ENCODE measurements at places on chromosomes 1 and 21. TPM values are rescaled to one million over a fixed set of nuclear protein-coding genes. Genes with fewer than 3 reads are reported as not detected.
A peak's percentile ranks its signal among the peaks of the same experiment; 100 is the strongest.

The GPBP1L1 gene
- total RNA-seq, result 127 TPM

The PPIAL4G gene
- total RNA-seq, result not detected

The RRP15 gene
- total RNA-seq, result 44.0 TPM

The ANP32E gene
- total RNA-seq, result 101 TPM

The CD1C gene
- not detected for total RNA-seq

The PLA2G4A gene
- 29.8 TPM for total RNA-seq

The CALML6 gene
- 0.59 TPM for total RNA-seq

The CELA2B gene
- not detected for total RNA-seq

The BCL10 gene
- total RNA-seq, result 57.7 TPM

The IL24 gene
- not detected for total RNA-seq

The CAPN8 gene
- total RNA-seq, result 158 TPM

The TGFB2 gene
- total RNA-seq, result 32.2 TPM

The ZBTB8A gene
- 4.7 TPM for total RNA-seq

The BSND gene
- total RNA-seq, result not detected

The GABPA gene
- 11.1 TPM for total RNA-seq

The MYOM3 gene
- 1.0 TPM for total RNA-seq

The ITGB3BP gene
- total RNA-seq, result 52.1 TPM

The CRB1 gene
- total RNA-seq, result not detected

DNA sequence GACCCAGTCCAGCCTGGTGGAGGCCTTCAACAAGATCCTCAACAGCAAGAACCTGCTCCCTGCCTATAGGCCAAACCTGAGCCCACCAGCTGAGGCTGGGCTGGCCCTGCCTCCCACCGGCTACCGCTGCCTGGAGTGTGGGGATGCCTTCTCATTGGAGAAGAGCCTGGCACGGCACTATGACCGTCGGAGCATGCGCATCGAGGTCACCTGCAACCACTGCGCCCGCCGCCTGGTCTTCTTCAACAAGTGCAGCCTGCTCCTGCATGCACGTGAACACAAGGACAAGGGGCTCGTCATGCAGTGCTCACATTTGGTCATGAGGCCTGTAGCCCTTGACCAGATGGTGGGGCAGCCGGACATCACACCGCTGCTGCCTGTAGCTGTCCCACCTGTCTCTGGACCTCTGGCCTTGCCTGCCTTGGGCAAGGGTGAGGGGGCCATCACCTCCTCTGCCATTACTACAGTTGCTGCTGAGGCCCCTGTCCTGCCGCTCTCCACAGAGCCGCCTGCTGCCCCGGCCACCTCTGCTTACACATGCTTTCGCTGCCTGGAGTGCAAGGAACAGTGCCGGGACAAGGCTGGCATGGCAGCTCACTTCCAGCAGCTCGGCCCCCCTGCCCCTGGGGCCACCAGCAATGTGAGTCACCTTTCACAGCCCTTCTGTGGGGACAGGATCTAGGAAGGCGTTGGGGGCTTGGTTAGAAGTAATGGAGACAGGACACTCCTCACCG lies 5.8 kb downstream of the ZNF687 start:
- no peak for DNase-seq

DNA sequence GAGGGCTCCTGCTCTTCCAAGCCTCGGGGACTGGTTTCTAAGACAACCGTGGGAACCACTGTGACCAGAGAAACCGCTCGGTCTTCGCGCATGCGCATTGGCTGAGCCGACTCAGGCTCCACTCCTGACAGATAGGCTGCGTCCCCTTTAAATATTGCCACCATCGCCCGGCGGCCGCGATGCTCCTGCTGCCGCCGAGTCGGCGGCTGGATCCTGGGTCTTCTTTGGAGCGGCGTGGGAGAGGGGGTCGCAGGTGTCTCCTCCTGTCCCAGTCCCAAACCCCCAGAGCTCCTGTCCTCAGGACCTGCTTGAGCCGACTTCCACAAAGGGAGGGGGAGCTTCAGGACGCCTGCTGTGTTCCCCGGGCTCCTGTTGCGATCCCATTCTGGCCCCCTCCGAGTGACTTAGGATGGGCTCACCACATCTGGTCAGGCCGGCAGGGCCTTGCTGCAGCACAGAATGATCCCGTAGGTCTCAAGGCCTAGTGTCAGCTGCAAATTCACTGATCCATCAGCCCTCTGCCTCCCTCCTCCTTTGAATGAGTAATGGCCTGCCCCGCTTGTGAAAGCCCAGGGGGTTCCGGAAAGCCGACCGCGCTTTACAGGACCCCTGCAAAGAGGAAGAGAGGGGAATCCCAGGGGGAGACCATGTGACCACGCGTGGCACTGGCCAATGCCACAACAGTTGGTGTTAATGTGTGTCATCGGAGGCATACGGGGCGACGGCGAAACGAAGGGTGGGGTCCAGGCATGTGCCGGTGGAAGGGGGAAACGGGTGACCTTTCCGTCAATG lies 683.2 kb upstream of the TPTE start:
- DNase-seq, result no peak

- DNase-seq, result peak; percentile 68
Observed at GRCh38 chr1:38527373-38527966, 332.1 kb downstream of the RRAGC start.

GRCh38 chr1:224851848-224852261 lies 77.6 kb upstream of the DNAH14 start:
- DNase-seq, result no peak

- no peak for DNase-seq
Observed at GRCh38 chr1:114107474-114108435, 45.9 kb downstream of the SYT6 start.

GRCh38 chr1:183806125-183806524 lies 1.2 kb downstream of the RGL1 start:
- DNase-seq, result no peak

GRCh38 chr1:199160521-199161318 lies 521.9 kb downstream of the PTPRC start:
- DNase-seq, result no peak

DNA sequence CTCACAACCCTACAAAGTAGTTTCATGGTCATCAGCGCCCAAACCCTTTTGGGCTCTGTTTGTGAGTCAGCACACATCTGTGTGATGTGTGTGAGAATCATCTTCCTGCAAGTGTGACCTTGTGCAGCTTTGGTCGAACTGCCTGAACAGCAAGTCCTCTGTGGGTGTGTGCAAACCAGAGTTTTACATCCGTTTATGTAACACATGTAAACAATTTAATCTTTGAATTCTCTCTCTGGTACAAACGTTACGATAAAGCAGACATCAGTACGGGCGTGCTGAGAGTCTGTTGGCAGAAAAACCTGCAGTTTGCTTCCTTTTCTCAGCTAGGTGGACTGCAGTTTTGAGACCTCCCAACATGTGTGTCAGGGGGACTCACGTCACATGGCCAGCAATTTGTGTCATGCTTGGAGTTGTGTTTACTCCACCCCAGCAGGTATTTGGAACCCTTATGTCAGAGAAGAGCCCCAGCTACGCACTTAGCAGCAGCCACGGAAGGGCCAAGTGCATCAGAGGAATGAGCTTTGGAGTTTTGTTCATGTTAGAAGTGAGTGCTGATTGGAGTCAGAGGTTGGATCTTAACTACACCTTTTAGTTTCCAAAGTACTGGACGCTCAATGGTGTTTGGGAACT lies 230.8 kb downstream of the PAPPA2 start:
- no peak for DNase-seq

- no peak for DNase-seq
Observed at GRCh38 chr21:26224366-26224765, 53.8 kb upstream of the APP start.

DNA sequence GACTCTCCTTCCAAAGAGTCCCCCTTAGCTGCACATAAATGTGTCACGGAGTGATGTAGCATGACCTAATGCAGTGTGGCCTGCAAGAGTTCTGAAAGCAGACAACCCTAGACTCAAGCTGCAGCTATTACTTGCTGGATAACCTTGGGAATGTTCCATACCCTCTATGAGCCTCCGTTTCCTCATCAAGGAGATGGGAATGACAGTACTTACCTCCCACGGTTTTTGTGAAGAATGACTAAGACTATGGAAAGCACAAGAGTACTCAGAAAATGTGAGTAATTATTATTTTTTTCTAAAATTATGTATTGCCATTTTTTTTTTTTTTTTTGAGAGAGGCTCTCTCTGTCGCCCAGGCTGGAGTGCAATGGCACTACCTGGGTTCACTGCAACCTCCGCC lies 3.0 kb downstream of the TTC39A start:
- no peak for DNase-seq

- peak; percentile 97 for DNase-seq
Observed at GRCh38 chr1:205449750-205450443, 5.9 kb downstream of the BLACAT1 start.

DNA sequence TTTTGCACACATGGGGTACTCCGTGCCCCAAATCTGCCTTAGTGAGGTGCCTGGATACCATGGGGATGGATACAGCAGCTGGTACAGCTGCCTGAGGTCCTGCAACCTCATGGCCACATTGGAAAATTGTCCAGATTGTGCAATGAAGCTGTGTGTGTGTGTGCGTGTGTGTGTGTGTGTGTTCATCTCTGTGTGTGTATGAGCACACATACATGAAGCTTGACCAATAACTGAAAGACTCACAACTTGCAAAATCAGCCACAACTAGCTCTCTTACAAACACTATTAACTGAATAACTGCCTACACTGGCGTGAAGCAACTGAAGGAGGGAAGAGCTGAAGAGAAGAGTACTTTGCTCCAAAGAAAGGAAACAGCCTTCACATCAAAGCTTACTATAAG lies 78.1 kb downstream of the ERG start:
- DNase-seq, result no peak

- DNase-seq, result no peak
Observed at GRCh38 chr1:244239261-244239770, 188.2 kb downstream of the ZBTB18 start.

- no peak for DNase-seq
Observed at GRCh38 chr1:150320667-150320978, 710 bp upstream of the PRPF3 start.

- DNase-seq, result no peak
Observed at GRCh38 chr1:234768569-234769283, 158.7 kb upstream of the IRF2BP2 start.

GRCh38 chr21:39581414-39581813 lies 31.3 kb upstream of the B3GALT5 start:
- DNase-seq, result no peak

DNA sequence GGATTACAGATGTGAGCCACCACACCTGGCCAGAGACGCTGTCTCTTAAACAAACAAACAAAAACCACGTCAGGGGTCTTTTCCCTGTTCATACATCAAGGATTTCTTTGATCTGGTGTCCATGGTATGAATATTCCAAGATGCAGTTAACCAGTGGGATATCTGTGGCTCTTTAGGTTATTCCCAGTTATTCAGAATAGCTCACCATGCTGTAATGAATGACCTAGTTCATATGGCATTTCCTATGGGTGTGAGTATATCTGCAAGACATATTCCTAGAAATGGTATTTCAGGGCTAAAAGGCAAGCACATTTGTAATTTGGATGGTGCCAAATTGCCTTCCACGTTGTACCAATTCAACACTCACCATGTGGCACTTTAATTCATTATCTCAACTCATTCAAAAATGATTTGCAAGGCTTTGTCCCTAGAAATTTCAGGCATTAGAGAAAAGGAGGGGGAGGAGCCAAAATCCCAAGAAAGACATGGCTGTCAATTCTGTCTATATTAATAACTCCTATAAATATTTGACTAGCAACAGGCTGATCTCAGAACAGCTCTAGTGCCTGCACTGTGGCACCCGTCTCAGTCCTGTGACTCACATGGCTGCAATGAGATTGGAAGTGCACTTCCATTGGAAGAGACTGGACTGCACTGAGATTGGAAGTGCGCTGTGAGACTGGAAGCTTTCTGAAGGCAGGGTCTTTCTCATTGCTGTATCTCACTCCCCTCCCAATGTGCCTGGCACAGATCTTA lies 6.0 kb upstream of the STMN1 start:
- DNase-seq, result no peak

DNA sequence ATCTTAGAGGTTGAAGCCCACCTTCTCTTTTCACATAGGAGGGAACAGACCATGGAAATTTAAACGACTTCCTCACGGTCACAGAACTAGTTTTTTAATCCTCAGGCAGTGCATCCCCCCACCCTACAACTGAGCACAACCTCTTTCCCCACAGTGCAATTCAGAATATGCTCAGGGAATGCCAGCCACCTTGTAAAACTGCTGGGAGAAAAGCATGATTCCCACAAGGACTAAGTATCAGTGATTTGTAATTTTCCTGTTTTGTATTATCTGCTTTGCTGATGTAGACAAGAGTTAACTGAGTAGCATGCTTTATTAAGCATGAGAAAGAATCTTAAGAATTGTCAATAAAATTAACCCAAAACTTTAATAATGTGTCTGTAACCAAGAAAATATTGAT lies 23.8 kb downstream of the TMEM50A start:
- no peak for DNase-seq

DNA sequence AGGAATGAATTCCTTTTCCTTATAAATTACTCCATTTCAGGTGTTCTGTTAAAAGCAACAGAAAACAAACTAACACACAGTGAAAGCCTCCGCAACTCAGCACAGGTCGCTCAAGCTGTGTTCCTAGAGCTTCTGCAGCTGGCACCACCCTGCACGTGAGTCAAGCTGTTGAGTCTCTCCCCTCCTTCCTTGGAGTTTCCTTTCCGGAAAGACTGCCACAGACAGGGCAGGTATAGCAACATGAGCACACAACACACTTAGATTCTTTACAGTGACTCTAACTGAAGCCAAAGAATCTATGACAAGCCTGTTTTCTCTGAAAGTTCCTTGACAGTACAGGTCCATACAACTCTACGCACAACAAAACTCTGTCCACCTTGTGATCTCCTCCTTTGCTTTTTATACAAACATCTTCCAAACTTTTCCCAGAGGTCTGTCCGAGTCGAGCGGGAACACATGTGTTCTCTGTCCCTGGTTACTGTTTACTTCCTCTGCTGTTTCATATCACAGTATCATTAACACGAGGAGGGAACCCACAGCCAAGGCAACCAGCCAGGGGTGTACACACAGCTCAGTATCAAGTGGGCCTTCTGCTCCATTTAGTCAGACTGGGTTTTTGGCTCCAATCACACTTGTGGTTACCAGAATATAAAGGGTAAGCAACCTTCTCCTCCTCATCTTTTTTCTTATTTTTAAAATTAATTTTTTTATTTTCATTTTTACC lies 38.7 kb upstream of the DESI2 start:
- DNase-seq, result peak; percentile 46

- DNase-seq, result no peak
Observed at GRCh38 chr1:241592273-241592958, 47.8 kb downstream of the CHML start.

GRCh38 chr1:112165375-112165774 lies 175.9 kb upstream of the KCND3 start:
- no peak for DNase-seq

- DNase-seq, result no peak
Observed at GRCh38 chr1:108053270-108054013, 88.5 kb upstream of the VAV3 start.

DNA sequence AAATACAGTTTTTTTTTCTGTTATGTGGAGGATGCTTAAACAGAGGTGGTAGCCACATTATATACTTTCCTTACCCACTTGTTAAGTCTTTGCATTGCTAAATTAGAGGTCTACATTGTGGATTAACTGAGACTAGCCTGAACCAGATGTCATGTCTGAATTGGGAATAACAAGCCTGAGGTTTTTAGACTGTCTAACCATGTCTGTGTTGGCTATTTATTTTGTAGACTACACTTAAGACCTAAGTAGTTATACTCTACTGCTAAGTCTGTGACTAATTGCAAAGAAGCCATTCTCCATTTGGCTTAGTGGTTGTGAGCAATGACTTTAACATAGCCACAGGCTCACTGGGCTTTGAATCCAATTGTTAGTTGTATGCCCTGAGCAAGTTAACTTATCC lies 45.4 kb downstream of the CDC14A start:
- no peak for DNase-seq

- DNase-seq, result peak; percentile 57
Observed at GRCh38 chr1:36156329-36157114, 562 bp downstream of the MAP7D1 start.

- no peak for DNase-seq
Observed at GRCh38 chr1:171899838-171900237, 58.5 kb downstream of the DNM3 start.
